ENCODE measurements at places on chromosomes 6 and 20.

DNA sequence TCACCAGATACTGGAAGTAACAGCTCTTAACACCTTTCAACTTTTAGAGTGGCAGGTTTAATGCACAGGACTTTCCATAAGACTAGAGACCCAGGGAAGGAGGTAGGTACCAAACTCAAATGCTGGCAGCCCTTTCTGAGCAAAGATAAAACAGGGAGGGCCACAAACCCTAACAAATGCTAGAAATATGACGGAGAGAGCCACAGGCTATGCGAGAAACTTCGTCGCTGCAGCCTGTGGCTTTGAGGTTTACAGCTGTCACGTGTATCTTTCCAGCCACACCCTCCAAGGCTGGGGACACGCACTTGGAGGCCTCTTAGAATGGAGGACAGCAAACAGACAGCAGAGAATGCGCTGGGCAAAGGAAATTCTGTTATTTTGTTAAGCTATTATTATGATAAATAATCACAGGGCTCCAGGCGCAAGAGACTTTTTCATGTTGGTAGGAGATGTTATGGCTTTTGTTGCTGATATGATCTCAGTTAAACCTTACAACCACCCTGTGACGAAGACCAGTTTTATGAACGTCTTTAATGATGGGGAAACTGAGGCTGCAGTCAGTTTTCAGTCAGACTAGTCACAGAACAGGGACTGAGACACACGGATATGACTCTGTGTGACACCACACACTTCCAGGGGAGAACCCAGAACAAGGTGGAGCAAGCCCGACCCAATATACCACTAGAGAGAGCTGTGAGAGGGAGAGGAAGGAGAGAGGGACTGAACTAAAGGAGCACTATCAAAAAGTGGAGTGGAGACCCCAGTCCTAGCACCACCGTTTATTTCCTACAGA, 2.0 kb downstream of the TRAM2 start:
- peak; percentile 70 for DNase-seq

DNA sequence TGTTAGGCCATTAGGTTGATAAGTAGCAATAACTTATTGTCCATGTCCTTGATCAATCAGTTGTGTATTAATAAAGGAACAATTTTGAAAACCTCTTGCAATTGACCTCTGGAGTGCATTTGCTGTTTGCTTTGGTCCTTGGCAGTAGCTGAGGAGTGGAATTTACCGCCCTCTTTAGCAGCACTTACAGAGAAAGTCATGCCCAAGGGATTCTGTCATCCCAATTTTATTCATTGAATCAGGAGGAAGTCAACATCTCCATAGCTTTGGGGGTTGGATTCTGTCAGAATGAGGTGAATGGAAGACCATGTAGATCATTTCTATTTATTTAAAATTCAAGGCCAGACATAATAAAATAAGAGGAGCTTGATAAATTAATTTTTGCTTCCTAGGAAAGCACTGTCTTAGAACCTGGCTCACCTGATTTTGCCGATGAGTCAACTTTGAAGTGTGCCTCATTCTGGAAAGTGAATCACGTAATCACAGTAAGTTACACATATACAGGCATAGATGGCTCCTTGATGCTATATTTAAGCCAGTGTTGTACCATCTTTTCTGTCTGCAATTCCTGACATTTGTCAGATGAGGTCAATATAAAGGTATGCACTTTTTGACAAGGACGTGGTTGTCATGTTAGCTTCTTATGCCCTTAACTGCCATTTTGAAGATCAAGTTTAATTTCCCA, 128.7 kb upstream of the MLIP start:
- DNase-seq: no peak

- DNase-seq: no peak
These were observed 125.1 kb upstream of the COL21A1 start for GRCh38 chr6:56372406-56372995.

DNA sequence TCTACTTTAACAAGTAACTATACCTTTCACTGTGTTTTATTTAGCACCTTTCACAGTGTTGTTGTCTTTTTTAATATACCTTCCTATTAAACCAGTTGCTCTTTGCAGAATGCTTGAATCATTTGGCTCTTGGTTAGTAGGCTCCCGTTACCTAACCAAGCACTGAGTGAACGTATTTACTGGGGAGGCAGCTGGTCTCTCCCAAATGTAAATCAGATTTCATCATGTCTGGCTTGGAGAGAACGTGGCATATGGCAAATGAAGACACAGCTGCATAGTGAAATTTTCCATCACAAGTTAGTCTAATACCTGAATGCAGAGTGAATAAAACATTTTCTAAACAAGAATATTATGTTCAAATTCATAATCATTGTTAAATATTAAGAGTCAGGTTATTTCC, 12.4 kb downstream of the HTR1E start:
- no peak for DNase-seq

DNA sequence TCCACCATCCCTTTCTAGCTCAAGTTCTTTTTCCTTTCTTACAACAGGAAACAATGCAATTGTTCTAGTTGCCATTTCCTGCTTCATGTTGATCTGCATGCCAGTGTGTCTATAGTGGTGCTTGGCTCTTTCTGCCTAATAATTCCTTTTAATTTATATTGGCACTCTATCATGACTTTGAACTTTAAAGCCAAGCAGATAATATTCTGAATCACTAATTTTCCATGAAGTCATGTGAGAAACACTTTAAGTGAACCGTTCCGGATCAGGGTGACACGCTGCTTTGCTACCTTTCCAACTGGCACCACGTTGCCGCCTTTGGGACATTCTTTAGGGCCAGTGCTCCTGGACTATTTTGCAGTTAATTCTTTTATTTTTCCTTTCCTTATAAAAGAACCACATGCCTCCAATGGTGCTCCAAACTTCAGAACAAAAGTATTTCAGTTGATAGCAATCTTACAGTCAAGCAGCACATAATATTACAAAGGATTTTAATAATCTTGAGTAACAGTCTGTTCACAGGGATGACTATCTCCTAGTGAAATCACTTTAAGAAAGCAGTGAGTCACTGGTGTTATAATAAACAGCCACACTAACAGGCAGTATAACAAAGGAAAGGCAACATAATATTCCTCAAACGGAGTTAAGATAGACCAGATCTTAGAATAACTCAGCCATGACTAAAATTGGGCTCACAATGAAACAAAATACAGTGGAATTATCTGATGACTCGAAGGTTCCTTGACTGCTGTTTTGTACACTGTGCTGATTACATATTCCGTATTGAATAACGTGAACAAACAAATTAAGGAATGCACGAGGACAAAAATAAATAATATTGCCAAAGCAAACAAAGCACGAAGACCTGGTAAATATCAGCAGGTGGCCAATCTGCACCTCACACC, 19.0 kb upstream of the BLOC1S5 start:
- no peak for DNase-seq

GRCh38 chr6:144145541-144145940, 4.8 kb upstream of the STX11 start:
- no peak for DNase-seq

- no peak for DNase-seq
These were observed 20.0 kb downstream of the PHF20 start for GRCh38 chr20:35791821-35792220.

DNA sequence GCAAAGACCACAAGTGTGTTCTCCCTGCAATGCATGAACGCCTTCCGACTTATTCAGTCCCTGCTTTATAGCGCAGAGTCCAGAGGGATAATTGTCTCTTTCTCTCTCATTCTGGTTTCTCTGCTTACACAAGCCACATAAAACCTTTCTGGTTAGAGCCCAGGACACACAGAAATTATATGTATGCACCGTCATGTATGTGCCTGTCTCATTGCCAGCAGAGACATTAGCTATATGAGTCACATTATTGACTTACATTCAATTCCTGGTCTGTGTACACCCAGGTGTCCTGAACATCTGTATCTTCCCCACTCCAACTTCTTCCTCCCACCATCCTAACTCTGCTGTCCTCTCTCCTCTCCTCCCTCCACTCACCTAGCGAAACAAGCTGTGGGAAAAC, 44.0 kb downstream of the LRFN2 start:
- no peak for DNase-seq

DNA sequence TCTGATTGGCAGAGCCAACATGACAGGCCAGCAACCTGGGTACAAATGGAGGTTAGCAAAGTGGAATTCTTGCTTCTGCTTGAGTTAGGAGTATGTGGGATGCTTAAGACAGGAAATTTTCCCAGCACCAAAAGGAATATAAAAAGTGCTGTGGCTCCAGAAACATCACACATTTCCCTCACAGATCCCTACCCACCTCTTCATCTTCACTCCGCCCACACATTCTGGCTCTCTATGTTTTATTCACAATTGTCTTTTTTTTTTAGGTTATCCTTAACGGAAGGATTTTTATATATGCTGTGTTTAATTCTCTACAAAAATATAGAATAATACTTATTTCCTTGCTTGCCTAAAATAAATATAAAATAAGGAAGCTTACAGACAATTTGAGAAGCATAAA, 563.3 kb upstream of the HS3ST5 start:
- no peak for DNase-seq

DNA sequence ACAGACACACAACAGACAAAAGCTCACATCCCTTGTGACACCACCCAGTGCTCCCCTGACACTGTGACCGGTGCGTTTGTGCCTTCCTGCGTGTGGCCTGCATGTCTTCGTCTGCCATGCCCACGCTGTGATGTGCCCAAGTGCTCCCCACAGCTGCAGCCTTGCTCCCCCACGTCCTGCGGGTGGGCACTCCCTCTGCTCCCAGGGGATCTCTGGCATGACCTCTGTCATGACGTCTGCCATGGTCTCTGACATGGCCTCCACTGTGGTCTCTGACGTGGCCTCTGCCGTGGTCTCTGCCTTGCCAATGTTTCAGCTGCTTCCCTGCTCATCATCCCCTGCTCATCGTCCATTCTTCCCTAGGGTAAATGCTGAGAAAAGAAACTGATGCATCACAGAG, 200.9 kb downstream of the DLL1 start:
- DNase-seq: no peak

GRCh38 chr6:35485402-35485877, 11.4 kb downstream of the TEAD3 start:
- no peak for DNase-seq

GRCh38 chr6:84329077-84329476, 101.6 kb upstream of the CEP162 start:
- no peak for DNase-seq

DNA sequence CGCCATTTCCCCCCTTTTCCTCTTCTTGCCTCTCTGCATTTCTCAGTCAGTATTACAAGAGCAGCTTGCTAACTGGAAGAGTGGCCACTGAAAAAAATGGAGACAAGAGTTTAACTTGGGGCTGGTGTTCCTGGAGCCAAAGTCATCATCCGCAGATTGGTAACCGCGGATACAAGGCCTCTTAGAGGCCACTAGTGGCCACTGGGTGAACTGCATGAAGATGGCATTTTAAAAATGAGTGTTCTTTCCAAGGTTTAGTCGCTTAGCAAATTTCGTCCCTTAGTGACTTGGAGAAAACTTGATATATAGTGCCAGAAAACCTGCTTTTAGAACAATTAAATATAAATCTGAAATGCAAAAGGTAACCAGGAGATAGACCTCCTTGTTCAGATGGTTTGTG, 4.8 kb downstream of the F13A1 start:
- peak; percentile 16 for DNase-seq

GRCh38 chr6:16196260-16196983, 42.0 kb upstream of the GMPR start:
- DNase-seq: no peak

- DNase-seq: no peak
These were observed 10.6 kb downstream of the RBM24 start for GRCh38 chr6:17291778-17292177.

DNA sequence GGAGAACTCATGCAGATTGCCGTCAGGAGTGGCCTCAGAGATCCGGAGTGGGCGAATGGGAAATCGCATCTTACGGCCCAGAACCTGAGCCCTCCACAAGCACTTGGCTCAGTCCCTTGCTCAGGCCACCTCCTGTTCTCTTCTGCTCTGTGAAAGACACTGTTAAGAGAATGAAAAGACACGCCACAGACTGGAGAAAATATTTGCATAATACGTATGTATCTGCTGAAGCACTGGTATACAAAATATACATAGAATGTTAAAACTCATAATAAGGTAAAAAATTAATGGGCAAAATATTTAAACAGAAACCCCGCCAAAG, 838 bp upstream of the POM121L2 start:
- DNase-seq: no peak

DNA sequence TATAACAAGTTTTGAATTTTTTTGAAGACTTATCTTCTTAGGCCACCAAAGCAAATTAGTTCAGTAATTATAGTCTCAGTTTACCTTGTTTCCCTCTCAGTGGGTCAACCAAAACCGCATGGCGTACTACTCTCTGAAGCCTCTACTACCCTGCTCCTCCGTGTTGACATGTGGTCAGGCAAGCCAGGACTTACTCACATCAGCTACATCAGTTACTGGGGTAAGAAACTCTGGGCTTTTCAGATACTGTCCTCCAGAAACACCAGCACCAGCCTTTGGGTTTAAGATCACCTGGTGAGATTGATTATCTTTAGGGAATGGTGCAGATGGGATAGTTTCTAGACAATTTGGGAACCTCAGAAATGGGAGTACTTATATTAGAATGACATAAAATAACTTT, 55.1 kb downstream of the KCNQ5 start:
- DNase-seq: no peak

DNA sequence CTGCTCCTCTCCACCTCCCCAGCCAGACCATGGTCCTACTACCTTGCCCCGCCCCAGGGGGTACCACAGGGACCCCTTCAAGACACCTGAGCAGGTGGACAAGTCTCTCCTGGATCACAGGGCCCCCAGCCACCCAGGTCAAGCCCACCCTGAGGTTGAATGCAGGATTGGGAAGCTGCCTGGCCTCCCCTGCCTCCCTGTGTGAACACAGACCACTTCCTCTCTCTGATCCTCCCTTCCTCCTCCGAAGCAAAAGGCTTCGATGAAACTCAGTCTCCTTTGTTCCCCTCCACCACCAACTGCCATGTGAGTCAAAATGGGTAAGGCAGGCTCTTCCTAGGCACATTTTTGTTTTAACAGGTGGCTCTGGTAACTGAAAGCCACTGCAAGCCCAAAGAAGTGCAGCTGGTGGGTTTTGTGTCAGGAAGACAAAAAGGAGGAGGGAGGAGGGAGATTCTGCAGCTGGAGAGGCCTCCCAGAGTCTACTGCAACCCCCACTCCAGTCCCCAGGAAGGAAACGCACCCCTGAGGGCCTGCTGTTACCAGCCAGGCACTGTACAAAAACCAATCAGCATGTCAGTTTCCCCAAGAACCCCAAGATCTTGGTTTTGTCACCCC, 5.4 kb downstream of the ADA start:
- peak; percentile 39 for DNase-seq

DNA sequence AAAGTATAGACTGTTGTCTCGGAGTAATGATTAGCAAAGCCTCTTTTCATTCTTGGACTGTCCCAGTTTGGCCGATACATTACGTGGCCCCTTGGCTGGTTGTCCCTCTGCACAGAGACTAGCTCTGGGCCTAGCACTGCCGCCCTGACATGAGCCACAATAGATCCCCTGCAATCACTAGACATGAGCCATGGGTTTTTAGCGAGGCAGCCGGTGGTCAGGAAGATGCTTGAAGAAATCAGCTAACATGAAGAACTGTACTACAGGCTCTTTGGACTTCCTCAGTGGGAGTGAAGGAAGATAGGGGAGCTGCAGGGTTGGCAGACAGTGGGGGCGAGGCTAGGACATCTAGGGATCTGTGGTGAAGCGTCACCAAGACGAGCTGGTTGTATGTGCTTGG, 11.0 kb downstream of the DUSP22 start:
- no peak for DNase-seq

- DNase-seq: no peak
These were observed 98.8 kb upstream of the NRN1 start for GRCh38 chr6:6105472-6106036.
